ENCODE measurements at places on chromosomes 6 and 20.
A peak's percentile ranks its signal among the peaks of the same experiment; 100 is the strongest.

- no peak for DNase-seq
Observed at GRCh38 chr20:48765359-48765758, 62.4 kb downstream of the PREX1 start.

DNA sequence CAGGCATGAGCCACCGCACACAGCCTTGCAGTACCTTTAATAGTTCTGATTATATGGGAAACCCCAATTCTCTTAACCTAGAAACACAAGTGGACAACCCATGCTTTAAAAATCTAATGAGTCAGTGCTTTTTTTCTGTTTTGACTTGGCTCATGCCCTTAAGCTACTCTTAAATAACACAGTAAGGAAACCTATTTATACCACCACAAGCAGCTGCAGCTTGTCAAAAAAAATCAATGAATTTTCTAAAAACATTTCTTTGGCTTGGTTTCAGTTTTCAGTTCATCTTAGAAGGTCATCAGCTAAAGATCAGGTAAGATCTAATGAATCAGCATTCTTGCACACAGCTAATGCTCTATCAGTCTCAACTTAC lies 124.1 kb upstream of the DST start:
- DNase-seq = no peak

GRCh38 chr6:168347615-168348014 lies 28.0 kb upstream of the DACT2 start:
- no peak for DNase-seq

DNA sequence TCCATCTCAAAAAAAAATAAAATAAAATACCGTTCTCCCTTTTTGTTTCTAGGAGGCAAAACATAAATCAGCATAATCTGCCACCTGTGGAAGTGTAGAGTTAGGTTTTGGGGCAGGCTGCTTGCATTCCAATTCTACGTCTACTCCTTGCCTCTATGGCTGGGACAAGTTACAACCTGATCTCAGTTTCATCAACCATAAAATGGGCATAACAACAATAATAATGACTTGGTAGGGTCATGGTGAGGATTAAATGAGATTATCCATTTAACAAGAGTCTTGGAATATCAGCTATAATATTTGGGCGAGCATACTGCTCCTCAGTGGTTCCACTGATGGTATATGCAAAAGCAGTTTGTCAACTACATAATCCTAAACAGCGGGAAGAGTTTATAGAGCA lies 3.7 kb upstream of the RAE1 start:
- DNase-seq = no peak

- peak; percentile 73 for DNase-seq
Observed at GRCh38 chr20:25341716-25342680, 48.6 kb downstream of the ABHD12 start.

DNA sequence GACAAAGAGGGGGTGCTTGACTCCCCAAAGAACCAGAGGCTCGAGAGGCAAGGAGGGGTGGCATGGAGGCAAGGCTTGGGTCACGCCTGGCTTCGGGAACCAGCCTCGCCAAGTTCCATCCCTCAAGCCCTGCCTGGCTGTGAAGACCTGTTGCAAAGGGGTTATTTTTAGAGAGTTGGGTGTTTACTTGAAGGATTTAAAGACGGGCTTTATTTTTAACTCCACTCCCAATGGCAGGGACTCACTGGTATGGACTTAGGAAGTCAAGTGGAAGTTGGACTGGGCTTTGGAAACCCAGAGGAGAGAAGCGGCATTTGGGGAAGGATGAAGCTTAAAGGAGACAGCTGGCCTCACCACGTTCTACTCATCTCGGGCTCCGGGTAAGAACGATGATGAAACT lies 43.1 kb downstream of the JPH2 start:
- no peak for DNase-seq

- DNase-seq = no peak
Observed at GRCh38 chr6:170446841-170447560, 106.1 kb downstream of the PSMB1 start.

GRCh38 chr6:136739501-136739900 lies 52.8 kb downstream of the MAP3K5 start:
- DNase-seq = no peak

DNA sequence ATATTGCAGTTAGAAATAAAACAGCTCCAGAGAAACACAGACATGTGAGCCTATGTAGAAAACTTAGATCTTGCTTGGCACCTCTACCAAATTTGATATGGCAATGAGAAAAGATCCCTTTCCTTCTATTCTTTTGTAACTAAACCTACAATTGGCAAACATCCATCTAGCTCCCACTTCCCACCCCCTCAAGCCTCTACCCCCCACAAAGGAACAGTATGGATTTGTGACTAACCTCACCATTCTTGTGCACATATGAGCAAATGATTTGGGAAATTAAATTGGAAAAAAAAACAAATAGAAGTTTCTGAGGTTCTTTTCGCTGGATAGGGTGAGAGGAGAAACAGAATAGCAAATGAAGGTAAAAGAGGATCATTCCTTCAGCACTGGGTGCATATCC lies 85.8 kb upstream of the TIAM2 start:
- no peak for DNase-seq

DNA sequence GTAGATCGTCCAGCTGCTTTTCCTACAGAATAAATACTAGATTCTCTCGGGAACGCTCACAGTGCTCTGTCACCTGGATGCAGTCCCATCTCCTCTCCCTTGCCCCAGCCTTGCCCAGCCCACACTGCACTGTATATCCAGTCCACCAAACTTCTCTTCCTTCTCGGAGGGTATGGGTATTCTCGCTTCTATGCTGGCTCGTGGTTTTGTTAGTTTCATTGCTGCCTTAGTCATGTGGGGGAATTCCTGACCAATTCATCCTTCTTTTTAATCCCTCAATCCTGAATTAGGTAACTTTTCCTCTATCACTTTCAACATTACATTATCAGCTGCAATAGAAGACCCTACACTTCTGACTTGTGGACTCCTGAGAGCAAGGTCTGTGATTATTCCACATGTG lies 252.4 kb downstream of the GMDS start:
- DNase-seq = no peak

DNA sequence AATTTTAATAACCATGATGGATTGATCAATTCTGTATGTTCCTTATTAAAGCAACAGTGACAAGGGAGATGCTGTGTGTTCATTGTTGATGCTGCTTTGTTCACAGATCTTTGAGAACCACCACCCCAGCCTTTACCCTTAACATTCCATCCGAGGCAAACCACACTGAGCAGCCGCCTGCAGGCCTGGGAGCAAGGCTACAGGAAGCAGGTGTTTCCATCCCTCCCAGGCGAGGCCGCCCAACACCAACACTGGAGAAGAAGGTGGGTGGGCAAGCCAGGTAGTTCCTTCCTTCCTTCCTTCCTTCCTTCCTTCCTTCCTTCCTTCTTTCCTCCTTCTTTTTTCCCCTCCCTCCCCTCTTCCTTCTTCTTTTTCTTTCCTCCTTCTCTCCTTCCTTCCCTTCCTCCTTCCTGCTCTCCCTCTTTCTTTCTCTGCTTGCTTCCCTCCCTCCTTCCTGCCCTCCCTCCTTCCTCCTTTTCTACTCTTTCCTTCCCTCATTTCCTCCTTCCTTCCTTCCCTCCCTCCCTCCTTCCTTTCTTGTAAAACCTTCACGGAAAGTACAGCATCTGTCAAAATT lies 13.7 kb downstream of the TTLL2 start:
- peak; percentile 8 for DNase-seq

DNA sequence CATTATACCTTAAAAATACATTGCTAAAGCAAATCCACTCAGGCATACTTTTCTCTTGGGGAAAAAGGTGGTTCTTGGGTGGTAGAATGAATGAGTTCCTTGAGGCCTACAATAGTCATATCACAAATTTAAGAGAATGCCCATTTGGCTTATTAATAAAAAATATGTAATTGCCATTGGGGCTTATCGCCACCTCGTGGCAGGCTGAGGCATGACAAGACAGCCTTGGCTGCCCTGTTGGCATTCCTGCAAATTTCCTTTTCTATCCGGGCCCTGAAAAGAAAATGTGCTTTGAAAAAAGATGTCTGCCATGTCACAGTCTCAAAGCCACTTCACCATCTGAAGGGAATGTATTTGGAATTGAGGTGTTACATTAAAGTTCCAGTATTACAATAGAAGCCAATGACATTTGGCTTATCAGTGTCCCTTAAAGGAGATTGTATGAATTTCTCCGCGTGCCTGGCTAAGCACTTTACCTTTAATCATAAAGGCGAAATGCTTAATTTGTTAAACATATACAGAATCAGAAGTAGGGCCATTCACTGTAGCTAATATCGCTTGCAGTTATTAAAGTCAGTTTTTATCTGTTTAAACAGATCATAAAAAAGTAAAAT lies 188.3 kb upstream of the ZFP64 start:
- DNase-seq = peak; percentile 21
